Breast epithelium (tissue), 4 donors: ENCODE measurements at places on chromosomes 4 and X. TPM values are rescaled to one million over a fixed set of nuclear protein-coding genes. Genes with fewer than 3 reads are reported as not detected.

Gene REELD1
- 0.98 TPM for total RNA-seq

Gene AFM
- not detected for total RNA-seq

Gene DLG3
- 30.3 TPM for total RNA-seq

Gene VCX3B
- total RNA-seq, result not detected

Gene LRAT
- 3.9 TPM for total RNA-seq

Gene CDX4
- total RNA-seq, result not detected

Gene ZNF81
- total RNA-seq, result 6.4 TPM

DNA sequence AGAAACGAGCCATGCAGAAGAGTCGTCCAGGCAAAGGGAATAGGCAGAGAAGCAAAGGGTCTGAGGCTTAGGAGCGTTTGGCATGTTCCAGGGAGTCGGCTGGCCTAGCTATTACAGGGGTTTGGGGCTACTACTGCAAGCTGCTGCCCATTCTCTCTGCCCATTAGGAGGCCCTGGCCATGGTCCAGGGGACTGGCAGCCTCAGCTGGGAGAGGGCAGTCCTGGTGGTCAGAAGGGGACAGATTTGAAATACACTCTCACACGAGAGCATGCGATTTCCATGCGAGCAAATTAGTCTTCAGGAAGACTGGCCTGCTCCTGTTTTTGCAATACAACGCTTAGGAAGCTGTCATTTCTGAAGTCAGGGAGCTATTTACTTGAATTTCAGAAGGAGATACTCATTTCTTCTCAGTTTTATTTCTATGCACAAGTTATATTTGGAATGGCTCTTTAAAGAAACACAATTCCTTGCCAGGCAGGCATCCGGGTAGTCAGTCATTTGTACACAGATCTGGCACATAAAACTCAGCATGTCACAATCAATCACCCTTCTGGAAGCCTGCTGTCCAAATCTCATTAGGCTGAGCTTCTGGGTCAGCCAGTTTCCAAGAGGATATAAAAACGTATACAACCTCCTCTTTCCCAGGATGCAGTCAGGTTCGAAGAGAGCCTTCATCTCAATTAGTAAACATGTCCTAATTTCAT is 27.0 kb downstream of the PROM1 start:
- DNase-seq, result no peak

- no peak for DNase-seq
Measured at GRCh38 chr4:57117491-57117890, 7.3 kb upstream of the IGFBP7 start.

- no peak for DNase-seq
Measured at GRCh38 chrX:18227458-18227857, 6.8 kb upstream of the BEND2 start.

- DNase-seq, result no peak
Measured at GRCh38 chr4:129474698-129475097, 378.7 kb downstream of the C4orf33 start.

DNA sequence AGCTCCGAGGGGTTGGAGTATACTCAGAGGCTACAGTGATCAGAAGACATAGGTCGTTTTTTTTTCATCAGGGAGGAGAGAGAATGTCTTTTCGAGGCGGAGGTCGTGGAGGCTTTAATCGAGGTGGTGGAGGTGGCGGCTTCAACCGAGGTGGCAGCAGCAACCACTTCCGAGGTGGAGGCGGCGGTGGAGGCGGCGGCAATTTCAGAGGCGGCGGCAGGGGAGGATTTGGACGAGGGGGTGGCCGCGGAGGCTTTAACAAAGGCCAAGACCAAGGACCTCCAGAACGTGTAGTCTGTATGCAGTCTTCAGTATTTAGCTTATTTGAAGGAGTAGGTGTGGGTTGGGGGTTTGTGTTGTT is 500 bp downstream of the GAR1 start:
- no peak for DNase-seq

DNA sequence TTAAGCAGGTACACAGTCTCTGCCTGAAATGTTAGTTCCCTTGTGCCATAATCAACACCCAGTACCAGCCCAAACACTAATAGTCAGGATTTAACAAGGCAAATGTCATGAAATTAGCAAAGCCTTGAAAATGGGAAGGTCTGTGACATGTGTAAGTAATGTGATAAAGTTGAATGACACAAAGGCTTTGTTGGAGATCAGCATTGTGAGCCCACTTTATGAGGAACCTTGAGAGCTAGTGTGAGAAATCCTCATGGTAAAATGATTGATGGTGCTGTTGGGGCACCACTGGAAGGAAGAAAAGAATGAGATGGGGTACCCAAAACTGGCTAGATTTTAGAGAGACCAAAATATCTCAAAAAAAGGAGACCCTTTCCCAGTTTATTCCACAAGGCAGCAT is 3.3 kb upstream of the LIN54 start:
- DNase-seq, result no peak

GRCh38 chrX:110684653-110685052 is 111.0 kb downstream of the CHRDL1 start:
- DNase-seq, result no peak

DNA sequence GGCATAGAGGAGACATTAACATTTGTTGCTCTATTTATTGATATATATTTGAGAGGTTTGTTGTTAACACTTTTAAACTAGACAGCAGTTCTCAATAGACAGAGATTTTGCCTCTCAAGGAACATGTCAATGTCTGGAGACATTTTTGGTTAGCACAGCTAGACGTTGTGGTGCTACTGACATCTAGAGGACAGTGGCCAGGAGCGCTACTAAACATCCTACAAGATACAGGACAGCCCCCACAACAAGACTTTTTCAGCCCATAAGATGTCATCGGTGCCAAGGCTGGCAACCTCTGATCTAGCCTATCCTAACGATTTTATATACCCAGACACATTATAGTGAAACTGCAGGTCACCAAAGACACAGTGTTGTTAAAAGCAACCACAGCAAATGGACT is 18.4 kb upstream of the CTSO start:
- DNase-seq, result no peak

- no peak for DNase-seq
Measured at GRCh38 chr4:40733752-40734151, 16.0 kb upstream of the NSUN7 start.

GRCh38 chrX:54325077-54325476 is 32.8 kb downstream of the WNK3 start:
- DNase-seq, result no peak

GRCh38 chr4:21090094-21090666 is 389.9 kb downstream of the PACRGL start:
- DNase-seq, result no peak

DNA sequence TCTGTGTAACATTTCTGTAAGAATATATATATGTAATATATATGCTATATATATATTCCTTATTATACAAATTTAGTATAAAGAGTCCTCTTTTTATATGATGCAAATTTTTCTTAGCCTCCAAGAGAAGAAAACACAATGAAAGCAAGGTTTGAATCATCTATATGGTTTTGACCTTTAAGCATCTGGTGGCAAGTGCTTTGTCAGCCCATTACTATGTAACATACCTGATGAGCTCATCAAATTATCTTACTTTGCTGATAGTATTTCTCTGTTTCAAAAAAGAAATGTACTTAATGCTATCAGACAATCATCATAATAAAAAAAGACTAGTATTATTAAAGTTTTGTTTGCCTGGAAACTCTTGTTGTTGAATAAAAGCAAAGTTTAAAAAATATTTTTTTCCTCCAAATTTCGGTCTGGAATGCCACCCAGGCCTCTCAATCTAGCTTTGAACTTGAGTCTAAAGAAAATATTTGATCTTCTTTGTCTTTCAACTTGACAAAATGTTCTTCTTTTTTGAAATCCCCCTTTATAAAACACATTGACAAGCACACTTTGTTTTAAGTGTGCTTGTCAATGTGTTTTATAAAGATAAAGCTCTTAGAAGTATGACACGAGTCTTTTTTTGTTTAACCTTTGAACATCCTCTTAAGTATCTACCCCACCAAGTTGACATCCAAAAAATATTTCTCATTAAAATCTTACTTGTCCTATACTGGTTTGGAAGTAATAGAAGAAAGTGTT is 26.2 kb downstream of the ZNF330 start:
- no peak for DNase-seq

GRCh38 chr4:180057299-180057721 is 2185.9 kb upstream of the TENM3 start:
- DNase-seq, result no peak

DNA sequence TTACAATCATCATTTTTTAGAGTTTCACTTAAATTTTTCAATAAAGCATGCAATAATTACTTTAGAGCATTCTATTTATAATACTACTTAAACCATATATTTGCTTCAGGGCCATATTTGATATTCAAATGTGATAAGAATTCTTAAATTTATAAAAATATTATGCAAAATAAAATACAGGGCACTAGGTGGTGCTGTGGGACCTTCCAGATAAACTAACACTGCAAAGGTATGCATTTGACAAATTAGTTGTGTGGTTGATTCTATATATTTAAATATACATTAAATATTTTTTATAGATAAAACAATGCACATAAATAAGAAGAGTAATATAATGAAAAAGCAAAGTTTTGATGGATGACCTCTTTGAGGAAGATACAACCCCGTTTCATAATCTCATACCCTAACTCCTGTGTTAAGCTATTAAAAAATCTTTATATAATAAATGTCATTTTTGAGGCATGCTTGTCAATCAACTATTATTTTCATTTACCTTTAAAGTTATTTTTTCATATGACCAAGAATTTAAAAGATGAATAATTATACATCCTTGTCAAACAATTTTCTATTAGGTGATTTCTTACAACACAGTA is 128.4 kb downstream of the REELD1 start:
- DNase-seq, result no peak

DNA sequence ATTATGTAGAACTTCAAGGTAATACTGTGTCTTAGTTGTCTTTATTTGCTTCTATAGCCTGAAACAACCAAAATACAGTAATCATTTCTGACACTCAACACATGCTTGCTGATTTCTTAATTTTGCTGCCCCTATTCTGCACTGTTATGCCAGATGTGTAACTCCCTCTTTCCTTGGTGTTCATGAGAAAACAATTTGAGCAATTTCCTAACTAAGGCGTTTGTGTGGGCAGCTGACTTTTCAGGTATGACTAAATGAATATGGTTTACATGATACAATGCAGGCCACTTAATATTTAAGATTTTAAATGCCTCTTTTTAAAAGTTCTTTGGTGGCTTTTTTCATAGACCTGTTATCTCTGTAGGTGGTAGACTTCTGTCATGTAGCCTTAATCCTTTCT is 46.1 kb upstream of the CENPE start:
- no peak for DNase-seq

DNA sequence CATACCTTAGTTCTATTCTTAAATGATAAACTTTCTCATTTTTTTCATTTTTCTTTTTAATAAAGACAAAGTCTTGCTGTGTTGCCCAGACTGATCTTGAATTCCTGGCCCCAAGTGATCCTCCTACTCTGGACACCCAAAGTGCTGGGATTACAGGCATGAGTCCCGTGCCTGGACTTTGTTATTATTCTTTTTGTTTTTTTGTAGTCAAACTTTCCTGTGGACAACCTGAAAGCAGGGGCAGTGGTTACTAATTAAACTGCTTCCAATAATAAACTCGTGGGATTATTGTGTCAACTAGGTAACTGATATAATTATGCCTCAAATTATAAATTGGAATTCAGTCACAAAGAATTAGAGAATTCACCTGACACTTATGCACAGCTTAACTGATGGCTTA is 107.8 kb upstream of the RAPGEF2 start:
- DNase-seq, result no peak

DNA sequence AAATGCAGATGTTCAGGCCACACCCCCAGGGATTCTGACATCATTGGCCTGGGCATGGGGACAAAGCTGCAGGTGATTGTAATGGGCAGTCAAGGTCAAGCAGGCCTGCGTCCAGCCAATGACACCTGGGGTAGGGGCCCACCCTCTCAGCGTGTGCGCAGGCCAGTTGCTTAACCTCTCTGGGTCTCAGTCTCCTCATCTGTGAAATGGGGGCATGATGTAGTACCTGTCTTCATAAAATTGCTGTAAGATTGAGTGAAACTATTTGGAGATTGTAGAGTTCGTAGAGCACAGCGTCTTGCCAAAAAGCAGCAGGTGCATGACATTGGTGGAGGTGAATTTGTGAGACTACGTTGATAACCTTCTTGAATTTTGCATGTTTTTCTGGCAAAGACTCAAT is 21.2 kb downstream of the RS1 start:
- DNase-seq, result no peak

- DNase-seq, result no peak
Measured at GRCh38 chrX:9992061-9992460, 24.9 kb downstream of the CLDN34 start.

- no peak for DNase-seq
Measured at GRCh38 chrX:101419489-101419888, 11.5 kb downstream of the HNRNPH2 start.

GRCh38 chr4:71095545-71095944 is 102.1 kb downstream of the DCK start:
- DNase-seq, result no peak

- no peak for DNase-seq
Measured at GRCh38 chrX:153776120-153776599, 4.7 kb upstream of the SRPK3 start.

DNA sequence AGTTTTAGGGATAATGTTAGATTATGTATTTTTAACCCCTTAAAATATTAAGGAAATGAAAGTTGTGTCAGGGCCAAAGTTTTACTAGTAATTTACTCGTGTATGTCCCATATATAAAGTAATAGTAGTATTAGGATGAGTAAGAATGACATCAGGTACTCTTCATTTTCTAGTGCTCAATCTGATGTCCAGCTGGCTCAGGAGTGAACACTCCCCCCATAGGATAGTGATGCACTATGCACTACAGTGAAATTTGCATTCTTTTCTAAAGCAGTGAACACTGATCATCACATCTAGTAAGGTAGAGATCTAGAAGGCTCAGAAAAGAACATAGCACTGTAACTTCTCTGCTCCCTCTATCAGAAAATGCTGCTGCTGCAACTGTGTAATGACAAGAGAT is 409.7 kb downstream of the GLUD2 start:
- DNase-seq, result no peak

GRCh38 chrX:9279234-9279544 is 185.7 kb upstream of the TBL1X start:
- no peak for DNase-seq

- DNase-seq, result no peak
Measured at GRCh38 chr4:138401334-138401733, 159.2 kb upstream of the SLC7A11 start.

DNA sequence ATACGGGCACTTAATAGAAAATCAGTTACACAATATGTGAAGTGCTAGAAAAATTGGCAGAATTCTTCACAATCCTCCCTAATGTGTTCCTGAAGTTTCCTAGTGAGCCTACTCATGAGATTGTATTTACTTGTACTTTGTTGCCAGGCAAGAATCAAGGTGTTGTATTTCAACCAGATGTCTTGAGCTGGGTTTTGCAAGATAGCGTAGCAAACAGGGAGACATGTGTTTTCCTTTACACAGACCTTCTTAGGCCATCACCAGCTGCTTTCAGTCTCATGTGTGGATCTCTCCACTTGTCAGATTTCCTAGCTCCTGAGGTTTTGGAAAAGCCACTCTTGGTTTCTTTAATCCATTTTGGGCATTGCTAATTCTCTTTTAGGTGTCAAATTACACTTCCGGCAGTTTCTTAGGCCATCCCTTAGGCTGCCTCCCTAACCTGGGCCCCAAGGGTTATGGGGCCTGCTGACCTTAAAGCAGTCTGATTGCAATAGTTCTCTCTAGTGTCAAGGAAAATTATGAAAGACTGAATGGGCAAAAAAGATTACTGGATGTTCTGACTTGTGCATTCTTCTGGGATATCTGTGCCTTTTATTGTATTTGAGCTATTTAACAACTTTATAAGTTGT is 12.2 kb upstream of the EDA start:
- DNase-seq, result no peak

- DNase-seq, result no peak
Measured at GRCh38 chrX:130171446-130172126, at the start of gene RAB33A. Gene RAB33A, plus strand, starts transcription at chrX:130171962. Its CDS starts 101 bp downstream, at chrX:130172063.
